ENCODE measurements at places on chromosomes 5 and 9. TPM values are rescaled to one million over a fixed set of nuclear protein-coding genes. Genes with fewer than 3 reads are reported as not detected.

The ANKRA2 gene
- 11.6 TPM for total RNA-seq

The LCN10 gene
- total RNA-seq = 0.15 TPM

The SPAAR gene
- 0.60 TPM for total RNA-seq

The ADAMTS19 gene
- 0.13 TPM for total RNA-seq

The NCBP1 gene
- total RNA-seq = 51.0 TPM

The TPPP gene
- total RNA-seq = 0.30 TPM

The CDX1 gene
- total RNA-seq = not detected

Measured in A375 (cell line).